ENCODE measurements at places on chromosomes 7 and 10.

DNA sequence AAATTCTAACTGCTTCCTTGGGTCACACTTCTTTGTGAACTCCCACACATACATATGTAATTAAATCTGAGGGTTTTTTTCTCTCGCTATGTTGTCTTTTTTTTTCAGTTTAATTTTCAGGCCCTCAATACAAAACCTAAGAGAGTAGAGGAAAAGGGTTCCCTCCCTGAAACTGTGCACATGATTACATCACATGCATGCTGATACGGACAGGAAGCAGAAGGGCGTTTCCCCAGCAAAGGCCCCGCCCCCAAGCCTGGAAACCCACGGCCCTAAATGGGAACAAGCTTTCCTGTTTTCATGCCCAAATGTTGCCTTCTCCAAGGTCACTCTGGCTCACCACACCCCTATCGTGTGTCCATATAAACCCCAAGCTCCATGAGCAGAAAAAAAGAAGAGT is 115.4 kb downstream of the TEX36 start:
- no peak for DNase-seq

DNA sequence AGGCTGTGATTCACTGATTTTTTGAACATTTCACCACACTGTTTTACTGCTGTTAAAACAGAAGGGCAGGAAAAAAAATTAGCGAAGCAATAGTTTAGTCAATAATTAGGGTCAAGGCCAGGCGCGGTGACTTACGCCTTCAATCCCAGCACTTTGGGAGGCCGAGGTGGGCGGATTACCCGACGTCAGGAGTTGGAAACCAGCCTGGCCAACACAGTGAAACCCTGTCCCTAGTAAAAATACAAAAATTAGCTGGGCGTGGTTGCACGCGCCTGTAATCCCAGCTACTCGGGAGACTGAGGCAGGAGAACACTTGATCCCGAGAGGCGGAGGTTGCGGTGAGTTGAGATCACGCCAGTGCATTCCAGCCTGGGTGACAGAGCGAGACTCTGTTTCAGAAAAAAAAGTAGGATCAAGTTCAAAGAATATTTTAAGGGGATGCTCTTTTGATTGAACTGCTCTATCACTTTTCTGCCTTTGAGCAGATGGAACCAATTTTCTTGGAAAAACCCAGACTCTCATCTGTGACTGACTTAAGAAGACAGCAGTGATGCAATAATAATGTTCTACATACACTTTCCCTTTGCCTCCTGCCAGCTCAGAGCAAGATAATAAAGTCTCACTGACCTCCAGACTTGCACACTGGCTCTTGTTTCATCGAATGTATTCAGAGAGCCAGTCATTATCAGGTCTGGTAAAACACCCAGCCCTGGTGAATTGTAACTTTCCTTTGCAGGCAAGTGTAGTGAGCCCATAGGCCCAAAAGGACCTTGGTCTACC is 1.6 kb upstream of the PPA1 start:
- DNase-seq: no peak

DNA sequence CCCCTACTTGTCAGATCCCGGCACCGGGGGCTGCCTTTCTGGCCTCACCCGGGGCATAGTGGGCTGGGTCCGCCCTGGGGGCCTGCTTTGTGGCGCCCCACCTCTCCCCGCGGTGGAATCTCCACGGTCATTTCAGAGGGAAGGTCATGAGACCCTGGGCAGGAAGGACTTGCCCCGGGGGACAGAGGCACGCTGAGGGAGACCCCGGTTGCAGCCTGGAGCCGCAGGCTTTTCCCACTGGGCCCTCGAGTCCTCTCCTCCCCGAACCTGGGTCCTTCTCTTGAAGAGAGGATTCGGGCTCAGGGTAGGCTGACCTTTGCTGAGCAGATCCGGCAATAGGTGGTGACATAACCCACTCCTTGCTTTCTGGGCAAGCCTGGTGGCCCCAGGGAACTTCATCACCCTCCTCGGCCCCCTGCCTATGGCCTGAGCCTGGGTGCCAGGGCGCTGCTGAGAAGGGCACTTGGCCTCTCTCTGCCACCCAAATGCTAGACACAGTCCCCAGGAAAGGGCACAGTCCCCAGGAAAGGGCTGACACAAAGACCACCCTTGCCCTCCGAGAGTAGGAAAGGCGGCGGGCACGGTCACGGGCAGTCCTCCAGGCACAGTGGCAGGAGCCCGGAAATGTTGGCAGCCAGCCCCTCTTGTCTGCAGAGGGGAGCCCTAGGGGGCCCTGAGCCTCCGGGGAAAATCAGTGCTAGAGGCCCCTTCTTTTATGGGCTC is 36.2 kb downstream of the FKBP6 start:
- no peak for DNase-seq

- no peak for DNase-seq
Observed at GRCh38 chr7:45027774-45028114, 27.7 kb downstream of the CCM2 start.

- peak; percentile 24 for DNase-seq
Observed at GRCh38 chr7:151838861-151839381, 38.0 kb downstream of the PRKAG2 start.

GRCh38 chr10:61877887-61878739 is 23.4 kb upstream of the ARID5B start:
- no peak for DNase-seq

- no peak for DNase-seq
Observed at GRCh38 chr7:125529249-125529648, 599.6 kb upstream of the POT1 start.

- DNase-seq: no peak
Observed at GRCh38 chr7:97480772-97481390, 251.0 kb upstream of the TAC1 start.

DNA sequence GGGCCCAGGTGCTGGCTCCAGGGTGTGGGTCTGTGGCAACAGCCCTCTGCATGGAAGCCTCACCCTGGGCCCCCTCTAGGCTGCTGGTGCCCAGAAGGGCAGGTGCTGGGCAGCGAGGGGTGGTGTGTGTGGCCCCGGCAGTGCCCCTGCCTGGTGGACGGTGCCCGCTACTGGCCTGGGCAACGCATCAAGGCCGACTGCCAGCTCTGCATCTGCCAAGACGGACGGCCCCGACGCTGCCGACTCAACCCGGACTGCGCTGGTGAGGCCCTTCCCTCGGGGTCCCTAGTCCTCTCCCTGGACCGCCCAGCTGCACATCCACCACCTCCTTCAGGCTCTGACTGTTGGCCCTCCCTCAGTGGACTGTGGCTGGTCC is 18.8 kb upstream of the ZNF467 start:
- no peak for DNase-seq

- DNase-seq: no peak
Observed at GRCh38 chr7:96167424-96167823, 154.5 kb downstream of the SLC25A13 start.

DNA sequence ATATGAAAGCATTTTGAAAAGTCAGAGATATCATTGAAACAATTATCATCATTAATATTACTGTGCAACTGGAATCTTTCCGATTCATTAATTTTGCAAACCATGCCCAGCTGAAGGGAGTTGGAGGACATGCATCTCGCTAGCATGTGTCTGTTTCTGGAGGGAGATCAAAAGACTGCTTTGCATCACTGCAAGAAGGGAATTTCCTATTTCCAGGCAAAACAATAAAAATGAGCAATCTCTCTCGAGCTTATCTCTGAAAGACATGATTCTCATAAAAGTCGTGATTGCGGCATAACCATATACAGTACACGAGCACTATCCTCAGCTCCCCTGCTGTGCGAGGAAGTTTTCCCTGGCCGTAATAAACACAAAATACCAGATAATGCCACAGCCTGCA is 607.6 kb upstream of the DPP6 start:
- DNase-seq: no peak

DNA sequence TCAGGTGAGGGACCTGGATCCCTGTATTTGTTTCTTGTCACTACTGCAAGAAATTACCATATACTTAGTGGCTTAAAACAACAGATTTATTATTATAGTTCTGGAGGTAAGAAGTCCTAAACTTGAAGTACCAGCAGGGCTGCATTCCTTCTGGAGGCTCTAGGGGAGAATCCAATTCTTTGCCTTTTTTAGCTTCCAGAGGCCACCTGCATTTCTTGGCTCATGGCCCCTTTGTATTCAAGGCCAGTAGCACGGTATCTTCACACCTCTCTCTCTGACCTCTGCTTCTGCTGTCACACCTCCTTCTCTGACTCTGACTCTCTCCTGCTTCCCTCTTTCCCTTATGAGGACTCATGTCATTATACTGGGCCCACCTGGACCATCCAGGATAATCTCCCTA is 2.2 kb upstream of the LHPP start:
- no peak for DNase-seq

Data from stimulated activated CD8-positive, alpha-beta memory T cell treated with anti-CD3 and anti-CD28 coated beads, Interleukin-2, amount 100 ng/mL, for 1 hour (primary cell).